ENCODE measurements at places on chromosomes 7 and 10.
A peak's percentile ranks its signal among the peaks of the same experiment; 100 is the strongest.

- DNase-seq: no peak
These were observed 157.6 kb downstream of the CUX1 start for GRCh38 chr7:101975046-101975445.

GRCh38 chr7:24290004-24290641, 6.1 kb downstream of the NPY start:
- DNase-seq: peak; percentile 24

DNA sequence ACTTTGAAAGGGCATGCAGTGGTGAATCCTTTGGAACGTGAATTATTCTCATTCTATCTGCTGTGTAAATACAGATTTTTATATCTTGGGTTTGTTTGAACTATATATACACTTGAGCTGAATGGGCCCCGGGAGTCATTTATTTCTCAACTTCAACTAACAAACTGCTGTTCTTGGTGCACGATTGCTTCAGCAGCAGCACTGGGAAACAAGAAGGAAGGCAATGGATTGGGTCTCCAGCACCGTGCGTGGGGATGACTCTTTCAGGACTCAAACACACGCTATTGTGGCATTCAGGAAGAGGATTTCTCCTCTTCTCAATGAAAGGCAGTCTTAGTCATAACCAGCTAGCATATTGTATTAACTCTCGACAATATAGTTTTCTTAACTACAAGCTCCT, 226.0 kb upstream of the NFE2L3 start:
- no peak for DNase-seq

- no peak for DNase-seq
These were observed 32.6 kb downstream of the ANTXRL start for GRCh38 chr10:46319389-46319788.

DNA sequence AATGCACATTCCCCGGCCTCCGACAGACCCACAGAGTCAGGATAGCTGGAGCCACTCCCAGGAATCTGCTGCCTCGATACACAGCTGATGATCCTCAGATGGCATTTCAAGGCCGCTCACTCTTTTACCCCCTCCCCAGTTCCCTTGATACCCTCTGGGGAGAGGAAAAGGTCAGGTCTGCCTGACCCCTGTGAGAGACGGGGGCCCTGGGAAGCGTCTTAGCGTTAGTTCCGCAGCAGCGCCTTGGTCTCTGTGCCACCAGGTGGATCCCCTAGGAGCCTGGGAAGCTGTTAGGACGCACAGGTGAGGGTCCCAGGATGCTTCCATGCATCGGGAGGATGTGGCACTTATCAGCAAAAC, 420.5 kb upstream of the FOXK1 start:
- no peak for DNase-seq

DNA sequence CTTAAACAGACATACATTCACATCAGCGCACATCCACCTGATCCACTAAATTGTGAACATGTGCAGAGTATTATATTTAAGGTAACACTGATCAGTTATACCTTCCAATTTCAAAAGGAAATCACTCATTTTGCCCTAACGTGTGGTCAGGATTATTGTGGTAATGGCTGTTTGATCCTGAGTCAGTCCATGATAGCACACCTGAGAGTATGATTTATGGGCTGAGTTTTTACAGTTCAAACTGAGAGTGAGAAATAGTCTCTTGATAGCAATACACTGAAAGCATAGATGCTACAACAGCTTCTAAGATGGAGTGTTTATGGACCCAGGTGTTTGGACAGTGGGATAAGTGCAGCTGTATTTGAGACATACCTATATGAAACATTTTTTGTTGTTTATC, 96.7 kb downstream of the KIF20B start:
- DNase-seq: no peak

GRCh38 chr7:26375726-26376174, 84.1 kb downstream of the SNX10 start:
- DNase-seq: no peak

GRCh38 chr10:35351021-35351420, 14.7 kb downstream of the CCNY start:
- no peak for DNase-seq

- peak; percentile 57 for DNase-seq
These were observed 121.6 kb downstream of the C10orf105 start for GRCh38 chr10:71597821-71598498.

DNA sequence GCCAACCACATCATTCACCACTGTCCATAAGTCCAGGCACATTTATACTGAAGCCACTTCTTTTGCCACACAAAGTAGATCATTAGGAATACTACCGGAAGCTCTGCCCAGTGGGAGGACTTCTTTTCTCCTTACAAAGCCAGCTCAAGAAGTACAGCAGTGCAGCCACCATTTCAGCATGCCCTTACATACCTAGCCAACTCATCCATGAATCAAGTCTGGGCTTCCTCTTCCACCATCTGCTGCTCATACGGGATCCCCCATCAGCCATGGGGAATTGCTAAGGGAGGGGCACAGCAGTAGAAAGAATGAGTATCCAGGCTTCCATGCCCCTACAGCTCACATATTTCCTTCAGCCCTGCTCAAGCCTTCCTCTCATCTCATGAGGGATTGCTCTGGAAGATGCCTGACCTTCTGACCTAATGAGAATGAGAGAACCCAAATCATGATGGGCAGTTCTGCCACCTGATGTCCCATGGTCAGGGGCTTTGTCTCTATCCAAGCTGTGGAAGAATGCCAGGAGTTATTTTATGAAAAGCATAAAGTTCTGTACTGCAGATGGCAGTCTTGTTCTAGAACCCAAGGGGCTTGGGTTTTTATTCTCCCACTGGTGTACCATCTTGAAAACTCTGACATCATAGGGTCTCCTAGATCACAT, 39.5 kb downstream of the ACSM6 start:
- no peak for DNase-seq

- DNase-seq: no peak
These were observed 162.3 kb upstream of the AHR start for GRCh38 chr7:17136126-17136525.

DNA sequence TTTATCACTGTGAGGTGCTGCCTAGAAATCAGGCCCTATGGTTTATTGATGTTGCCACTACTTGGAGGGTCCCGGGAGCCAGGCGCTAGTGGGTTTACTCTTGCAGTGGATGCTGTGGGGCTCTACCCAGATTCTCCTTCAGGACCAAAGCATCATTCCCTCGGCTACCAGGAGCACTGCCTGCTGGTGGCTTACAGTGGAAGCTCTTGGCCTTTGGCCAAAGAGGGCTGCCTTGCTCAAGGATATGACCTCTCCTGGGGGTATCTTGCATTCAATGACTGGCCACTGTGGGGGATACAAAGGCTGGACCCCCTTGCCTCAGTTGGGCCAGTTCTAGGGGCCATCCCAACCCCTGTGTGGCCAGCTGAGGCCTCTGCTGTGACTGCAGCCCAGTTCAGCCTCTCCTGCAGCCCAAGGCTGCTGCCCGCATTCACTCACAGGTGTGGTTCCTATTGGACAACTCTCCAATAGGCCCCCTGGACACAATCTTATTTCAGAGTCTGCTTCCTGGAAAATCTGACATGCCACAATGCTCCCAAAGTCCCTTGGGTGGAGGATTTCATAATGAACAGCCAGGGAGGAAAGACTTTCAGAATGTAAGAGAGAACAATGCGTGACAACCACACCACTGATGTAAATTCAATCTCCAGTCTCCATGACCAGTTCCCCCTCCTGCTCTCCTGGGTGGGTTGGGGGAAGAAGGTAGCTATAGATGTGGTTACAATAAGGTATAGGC, 196.3 kb downstream of the SNX10 start:
- no peak for DNase-seq

GRCh38 chr7:99497766-99498545, 2.1 kb downstream of the ZNF394 start:
- no peak for DNase-seq

DNA sequence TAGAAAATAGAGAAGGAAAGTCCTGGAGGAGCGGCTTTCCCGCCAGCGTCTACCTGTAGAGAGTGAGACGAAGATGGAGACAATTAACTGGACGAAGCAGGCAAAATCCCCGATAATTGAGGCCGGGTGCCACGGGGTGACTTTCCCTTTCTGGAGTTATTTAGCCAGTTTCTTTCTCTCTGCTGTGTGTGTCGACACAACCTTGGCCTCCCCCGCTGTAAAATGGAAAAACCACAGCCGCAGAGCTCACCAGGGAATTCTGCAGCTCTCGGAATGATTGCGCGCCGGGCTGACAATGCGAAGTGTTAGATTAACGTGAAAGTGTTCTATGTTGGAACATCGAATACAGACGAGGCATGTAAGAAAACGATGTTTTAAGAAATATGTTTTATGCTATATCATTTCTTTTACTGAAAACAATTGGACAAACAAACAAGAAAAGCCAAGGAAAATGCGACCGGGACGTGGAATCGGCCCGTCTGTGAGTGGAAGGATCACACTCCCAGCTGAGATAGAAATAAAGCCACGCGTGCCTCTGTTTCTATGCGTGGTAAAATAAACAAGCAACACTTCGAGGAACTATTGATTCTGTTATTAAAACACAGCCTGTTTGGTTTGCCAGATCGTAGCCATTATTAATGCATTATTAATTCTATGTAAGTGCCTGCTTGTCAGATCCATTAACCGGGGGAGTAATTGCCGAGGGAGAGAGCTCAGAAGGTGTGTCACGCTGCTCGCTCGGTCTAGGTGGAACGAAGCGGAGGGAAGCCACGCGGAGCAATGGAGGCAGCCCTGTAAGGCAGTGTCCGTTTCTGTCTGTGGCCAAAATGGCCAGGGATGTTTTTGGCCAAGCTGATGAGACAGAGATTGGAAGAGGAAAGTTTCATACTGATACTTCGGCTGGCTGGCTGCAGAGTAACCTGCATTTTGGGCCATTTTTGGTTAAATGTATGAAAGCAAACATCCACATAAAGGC, 129.4 kb downstream of the DNAJB6 start:
- DNase-seq: no peak

- DNase-seq: no peak
These were observed 73.7 kb downstream of the MYL10 start for GRCh38 chr7:101555269-101555920.

DNA sequence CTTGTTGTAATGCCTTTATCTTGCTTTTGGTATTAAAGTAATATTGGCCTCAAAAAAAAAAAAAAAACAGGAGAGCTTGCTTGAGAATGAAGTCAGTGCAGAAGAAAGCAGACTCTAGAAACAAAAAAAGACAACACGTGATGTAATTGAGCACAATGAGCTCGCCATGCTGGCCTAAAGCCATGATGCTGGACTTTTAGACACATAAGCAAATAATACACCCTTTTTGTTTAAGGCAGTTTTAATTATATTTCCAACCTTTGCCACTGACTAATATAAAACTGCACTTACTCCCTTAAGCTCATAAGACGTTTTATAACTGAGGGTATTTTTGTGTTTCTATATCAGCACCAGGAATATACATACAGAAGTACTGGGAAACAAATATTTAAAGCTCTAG, 798.3 kb downstream of the KCNMA1 start:
- peak; percentile 40 for DNase-seq

DNA sequence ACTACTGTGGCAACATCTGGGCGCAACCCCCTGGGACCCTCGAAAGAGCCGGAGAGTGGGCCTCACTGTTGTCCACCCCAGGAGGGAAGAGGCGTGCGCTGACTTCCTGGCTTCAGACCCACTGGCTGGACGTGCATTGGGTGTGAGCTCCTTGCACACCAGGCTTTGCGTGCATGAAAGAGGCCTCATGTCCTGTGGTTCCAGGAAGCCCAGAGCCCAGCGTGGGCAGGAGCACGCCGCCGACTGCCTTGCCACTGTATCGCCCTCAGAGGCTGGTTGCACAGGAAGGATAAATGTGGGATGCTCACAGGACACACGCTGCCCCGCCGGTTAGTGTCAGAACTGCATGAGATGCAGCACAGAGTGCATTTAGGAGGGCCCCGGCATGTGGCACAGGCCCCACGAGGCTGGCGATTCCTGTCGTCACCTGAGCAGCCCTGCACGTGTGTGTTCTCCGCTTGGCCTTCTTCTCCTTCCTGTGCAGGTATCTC, 8.5 kb upstream of the JAKMIP3 start:
- no peak for DNase-seq

DNA sequence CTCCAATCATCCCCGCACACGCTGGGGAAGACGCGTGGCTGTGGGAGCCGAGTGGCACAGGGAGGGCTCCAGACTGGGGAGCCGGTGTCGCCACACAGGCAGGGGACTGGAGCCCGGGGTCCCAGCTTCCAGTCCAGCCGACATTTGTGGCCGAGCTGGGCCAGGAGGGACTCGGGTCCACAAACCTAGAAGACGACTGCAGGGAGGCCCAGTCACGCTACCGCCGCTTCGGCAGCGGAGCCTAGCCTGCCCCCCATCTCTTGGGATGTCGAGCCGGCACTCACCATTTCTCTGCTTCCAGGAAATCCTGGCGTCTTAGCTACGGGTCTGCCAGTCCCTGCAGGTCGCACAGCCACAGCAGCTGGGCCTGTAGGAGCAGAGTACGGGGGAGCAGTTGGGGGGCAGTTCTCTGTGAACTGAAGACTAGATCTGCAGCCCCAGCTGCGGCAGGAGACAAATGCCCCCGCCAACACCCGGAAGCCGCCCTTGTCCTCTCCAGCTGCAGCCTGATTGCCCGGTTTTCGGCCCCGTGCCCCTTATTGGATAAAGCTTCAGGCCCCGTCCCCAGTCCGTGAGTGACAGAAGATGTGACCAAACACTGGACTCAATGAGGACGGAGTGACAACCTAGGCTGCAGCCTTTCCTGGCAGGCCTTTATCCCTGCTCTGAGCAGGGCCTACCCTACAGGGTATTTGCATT, 270.7 kb downstream of the ZNF33B start:
- DNase-seq: peak; percentile 81

DNA sequence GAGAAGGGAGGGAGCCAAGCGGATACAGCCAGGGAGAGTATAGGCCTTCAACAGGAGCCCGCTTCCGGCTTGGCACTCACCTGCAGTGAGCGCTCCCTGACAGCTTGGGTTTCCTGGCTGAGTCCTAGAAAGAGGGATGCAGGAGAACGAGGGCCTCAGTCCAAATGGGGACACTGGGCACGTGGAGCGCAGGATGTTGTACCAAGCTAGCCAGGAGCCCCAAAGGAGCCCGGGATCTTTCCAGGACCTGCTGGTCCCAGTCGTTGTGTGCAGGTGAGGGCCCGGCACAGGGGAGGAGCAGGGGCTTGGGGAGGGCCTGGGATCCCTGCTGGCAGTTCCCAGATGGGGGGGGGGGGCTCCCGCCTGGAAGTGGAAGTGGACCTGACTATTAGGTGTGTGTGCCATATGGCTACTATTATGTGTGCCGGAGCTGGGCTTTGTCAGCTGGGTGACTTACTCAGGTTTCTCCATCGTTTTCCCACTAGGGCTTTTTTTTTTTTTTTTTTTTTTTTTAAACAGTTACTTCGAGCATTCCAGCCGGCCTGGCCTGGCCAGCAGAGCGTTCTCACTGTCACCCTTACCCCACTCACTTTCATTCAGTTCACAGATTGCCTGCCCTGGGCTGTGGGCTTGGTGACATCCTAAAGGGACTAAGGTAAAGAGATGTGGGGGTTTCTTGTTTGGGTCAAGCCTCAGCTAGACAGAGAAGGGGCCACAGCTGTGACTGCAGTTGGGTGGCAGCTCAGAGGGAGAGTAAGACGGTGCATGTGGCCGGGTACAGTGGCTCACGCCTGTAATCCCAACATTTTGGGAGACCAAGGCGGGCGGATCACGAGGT, 3.8 kb downstream of the AGAP3 start:
- no peak for DNase-seq

- no peak for DNase-seq
These were observed 381.7 kb downstream of the DPP6 start for GRCh38 chr7:154433632-154434598.

- no peak for DNase-seq
These were observed 68.8 kb downstream of the PROSER2 start for GRCh38 chr10:11891776-11892486.

All from femur (tissue), 1 donor.